ENCODE measurements at places on chromosomes 1 and 21.

- DNase-seq, result no peak
Measured at GRCh38 chr1:67434491-67434890, 4.3 kb upstream of the SERBP1 start.

GRCh38 chr1:54108156-54108555, 44.6 kb downstream of the CDCP2 start:
- no peak for DNase-seq

DNA sequence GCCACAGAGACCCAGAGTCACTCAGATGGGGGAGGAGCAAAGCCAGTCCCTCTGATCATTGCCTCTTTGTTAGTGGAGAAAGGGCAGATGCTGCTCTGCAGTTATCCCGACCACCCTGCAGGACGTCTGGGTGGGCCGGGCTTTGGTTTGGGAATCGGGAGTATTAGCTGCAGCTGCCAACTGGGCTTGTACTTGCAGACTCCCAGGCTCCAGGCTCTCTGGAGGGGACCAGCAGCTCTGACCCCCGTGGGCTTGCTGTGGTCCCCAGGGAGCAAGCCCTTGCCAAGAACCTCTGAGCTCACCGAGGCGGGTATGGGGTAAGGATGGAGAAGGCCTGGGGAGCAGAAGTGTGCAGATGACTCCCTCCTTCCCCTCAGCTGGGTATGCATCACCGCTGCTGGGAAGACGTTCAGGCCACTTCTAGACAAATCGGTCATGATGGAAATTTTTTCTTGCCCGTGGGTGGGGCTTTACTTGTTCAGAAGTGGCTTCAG, 21.6 kb downstream of the MAPKAPK2 start:
- DNase-seq, result no peak

GRCh38 chr1:60329651-60330050, 256.1 kb upstream of the C1orf87 start:
- no peak for DNase-seq

GRCh38 chr1:23216771-23217420, 406 bp downstream of the HTR1D start:
- DNase-seq, result no peak

GRCh38 chr1:228369608-228370438, 36.8 kb downstream of the TRIM11 start:
- DNase-seq, result no peak

DNA sequence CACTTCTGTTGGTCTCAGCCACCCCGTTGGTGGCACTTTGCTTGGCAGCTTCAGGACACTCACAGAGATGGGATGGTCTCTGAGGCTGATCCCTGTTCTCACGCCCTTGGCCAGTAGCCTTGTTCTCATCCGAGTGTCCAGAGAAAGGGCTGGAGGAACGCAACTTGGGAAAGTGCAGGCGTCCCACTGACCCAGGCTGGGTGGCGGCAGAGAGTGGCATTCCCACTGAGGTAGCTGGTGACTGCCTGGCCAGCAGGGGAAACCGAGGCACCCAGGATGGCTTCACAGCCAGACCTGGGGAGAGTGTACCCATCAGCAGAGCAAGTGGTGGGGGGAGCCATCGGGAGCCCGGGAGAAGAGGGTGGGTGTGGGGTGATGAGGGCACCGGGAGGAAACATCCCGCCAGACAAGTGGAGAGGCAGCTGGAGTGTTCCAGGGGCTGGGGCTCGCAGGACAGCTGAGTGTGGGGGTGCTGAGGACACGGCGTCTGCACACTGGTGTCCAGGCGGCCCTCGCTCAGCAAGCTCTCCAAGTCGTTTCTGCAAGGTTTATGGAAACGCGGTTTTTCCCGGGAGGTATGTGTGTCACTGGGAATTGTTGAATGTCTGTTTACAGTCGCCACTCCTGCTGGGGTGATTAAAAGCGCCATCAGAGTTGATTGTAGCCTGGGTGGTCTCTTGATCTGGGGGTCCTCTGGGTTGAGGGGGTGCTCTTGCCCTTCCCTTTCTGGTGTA, 97.8 kb downstream of the SIK1 start:
- no peak for DNase-seq

DNA sequence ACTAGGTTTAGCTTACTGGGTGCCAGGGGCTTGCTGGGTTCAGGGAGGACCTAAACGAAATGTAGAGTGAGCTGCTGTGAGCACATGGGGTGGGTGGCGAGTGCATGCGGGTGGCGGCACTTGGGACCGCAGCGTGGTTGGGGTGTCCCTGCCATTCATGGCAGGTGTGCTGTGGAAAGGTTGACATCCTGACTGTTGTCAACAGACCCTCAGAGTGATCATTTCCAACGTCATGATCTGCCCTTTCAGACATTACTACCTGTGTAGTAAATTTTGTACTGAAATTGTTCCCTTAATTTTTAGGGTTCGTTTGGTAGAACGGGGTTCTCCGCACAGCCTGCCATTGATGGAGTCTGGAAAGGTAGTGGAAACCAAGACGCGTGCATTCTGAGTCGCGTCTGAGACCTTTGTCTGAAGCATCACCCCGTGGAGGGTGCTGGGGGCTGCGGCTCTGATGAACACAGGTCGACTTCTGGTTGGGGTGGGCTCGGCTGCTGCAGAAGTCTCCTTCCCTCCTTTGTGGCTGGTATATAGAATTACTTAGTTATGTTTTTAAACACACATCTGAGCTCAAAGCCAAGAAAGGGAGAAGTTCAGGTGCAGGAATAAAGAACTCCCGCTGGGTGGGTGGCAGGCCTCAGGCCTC, 43.3 kb downstream of the S100B start:
- no peak for DNase-seq

- no peak for DNase-seq
Measured at GRCh38 chr1:98086796-98087441, 166.1 kb upstream of the DPYD start.

- no peak for DNase-seq
Measured at GRCh38 chr21:34201481-34201858, 128.1 kb downstream of the MRPS6 start.

DNA sequence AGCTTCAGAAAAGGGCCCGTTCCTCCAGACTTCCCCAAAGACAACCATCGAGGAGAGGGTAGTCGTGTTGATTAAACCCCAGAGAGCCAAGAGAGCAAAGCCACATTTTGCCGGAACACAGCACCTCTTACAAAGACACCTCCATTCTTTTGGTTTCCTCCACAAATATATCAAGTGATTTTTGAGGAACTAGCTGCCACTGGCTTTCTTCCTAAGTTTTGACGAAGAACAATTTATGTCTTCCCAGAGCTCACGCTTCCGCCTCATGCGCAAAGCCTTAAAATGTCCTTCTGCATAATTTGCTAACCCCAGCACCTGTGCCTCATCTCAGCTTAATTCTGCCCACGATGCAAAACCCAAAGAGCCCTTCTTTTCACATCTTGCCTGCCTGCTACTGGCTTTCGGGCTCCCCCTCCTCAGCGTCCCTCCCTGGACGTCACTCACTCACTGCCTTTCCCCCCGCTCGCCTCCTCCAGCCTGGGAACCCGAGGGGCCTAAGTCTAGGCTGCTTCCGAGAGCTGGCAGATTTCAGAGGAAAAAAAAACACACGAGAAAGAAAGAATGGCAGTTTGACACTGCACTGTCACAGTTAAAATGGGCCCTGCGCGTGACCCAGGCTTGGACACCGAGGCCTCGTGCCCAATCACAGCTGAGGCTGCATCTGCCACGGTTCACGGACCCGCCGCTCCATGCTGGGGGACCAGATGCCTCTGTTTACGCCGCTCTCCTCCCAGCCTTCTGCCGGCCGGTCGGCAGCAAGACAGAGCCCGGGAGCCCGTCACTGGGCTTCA, 77.6 kb upstream of the IFNAR2 start:
- no peak for DNase-seq

GRCh38 chr1:169696273-169697100, 14.9 kb downstream of the SELL start:
- DNase-seq, result no peak

GRCh38 chr1:53206735-53207379, 10.2 kb downstream of the CPT2 start:
- DNase-seq, result no peak

- no peak for DNase-seq
Measured at GRCh38 chr1:225578251-225578977, 74.5 kb downstream of the ENAH start.

DNA sequence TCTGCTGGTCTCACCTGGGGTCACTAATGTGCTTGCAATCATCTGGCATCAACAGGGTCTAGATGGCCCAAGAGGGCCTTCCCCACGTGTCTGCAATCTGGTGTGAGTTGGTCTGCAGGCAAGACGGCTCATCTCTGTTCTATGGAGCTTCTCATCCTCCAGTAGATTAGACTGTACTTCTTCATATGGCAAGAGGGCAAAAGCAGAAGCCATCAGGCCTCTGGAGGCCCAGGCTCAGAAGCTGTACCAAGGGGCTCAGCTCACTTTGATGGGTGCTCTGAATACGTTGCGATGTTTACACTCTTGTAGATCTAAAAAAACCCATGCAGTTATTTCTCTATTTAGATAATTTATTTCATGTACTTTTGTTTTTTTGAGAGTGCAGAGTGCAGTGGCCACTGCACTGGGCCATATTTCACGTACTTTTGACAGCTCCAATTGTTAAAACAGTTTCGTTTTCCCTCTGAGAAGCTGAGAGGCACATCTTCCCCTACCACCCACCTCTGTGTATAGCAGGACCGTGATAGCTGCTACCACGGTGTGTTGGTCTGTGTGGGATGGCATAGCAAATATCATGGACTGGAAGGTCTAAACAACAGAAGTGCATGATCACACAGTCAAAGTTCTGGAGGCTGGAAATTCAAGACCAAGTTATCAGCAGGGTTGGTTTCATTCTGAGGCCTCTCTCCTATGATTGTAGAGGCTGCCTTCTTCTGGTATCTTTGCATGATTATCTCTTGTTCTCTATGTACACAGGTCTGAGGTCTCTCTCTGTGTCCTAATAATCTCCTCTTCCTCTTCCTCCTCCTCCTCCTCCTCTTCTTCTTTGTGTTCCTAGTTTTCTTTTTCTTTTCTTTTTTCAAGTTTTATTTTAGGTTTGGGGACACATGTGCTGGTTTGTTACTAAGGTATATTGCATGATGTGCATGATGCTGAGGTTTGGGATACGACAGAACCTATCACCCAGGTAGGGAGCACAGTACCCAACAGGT, 17.0 kb downstream of the CITED4 start:
- no peak for DNase-seq

- DNase-seq, result no peak
Measured at GRCh38 chr1:162388083-162388594, 6.6 kb downstream of the C1orf226 start.

GRCh38 chr1:64396817-64397216, 73.1 kb upstream of the CACHD1 start:
- no peak for DNase-seq

DNA sequence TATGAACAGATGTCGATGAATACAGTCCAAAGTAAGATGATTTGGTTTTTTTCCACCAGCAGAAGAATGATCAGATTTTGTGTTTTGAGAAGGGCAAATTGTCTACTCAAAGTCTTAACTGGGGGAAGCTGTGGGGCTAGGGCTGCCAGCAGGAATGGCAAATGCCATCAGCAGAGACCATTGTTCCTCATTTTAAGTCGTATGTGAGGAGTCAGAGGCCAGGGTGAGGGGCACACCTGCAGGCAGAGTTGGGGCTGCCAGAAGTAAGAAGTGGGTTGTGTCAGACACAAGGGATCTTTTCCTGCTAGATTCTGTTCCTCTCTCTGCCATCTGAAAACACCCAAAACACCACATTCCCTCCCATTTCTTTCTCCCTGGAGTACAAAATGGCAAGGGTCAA, 8.7 kb downstream of the PARK7 start:
- no peak for DNase-seq

GRCh38 chr1:227170361-227171166, 147.7 kb downstream of the CDC42BPA start:
- no peak for DNase-seq

GRCh38 chr1:26138974-26139558, 19.8 kb upstream of the FAM110D start:
- no peak for DNase-seq

DNA sequence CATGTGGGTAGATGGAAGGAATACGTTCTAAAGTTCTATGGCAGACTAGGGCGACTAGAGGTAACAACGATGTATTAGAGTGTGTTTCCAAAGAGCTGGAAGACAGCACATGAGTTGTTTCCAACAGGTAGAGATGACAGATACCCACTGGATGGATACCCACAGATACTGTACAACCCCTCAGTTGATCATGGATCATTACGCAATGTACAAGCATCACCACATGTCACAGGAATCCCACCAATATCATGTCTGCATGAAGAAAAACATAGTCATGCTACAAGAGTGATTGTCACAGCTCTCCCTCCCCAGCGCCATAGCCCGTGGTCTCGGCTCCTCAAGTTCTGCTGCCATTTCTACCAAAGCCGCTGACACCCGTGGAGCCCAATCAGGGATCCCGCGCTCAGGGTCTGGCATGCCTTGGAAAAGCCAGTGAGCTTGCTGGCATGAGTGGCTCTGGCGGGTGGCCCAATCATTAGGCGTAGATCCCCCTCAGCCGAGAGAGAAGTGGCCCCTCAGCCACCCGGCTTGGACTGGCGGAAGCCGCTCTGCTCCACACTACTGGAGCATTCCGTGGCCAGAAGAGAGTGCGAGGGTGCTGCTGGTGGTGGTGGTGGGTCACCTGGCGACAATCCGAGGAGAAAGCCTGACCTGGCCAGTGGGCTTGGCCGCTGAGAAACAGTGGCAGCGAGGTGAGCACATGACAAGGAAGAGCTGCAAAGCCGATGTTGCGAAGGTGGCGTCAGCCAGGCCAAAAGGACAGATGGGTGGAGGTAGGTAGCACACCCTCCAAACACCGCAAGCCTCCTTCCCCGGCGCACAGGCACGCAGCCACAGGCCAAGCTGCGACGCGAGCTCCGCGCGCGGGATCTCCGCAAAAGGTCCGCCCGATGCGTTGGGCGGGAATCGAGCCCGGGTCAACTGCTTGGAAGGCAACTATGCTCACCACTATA, 65.7 kb upstream of the FCGR2A start:
- no peak for DNase-seq

DNA sequence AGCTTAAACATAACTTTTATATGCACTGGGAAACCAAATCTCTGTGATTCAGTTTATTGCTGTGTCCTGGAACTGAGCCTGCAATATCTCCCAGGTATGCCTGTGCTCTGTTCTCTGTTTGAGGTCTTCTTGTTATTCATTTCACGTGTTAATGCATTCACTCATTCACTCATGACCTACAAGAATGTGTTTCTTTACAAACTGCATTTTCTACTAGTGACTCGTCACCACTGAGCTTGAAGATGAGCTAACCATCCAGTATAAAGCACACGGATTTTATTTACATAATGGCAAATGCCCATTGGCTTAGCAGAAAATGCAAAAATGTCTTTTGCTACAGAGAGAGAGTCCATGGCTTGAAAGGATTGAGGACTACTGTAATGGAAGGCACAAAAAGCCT, 75.0 kb upstream of the DUSP10 start:
- DNase-seq, result no peak

- DNase-seq, result no peak
Measured at GRCh38 chr1:243956450-243956849, 94.6 kb upstream of the ZBTB18 start.

- no peak for DNase-seq
Measured at GRCh38 chr1:204278958-204279357, 65.2 kb upstream of the GOLT1A start.

- no peak for DNase-seq
Measured at GRCh38 chr1:47181955-47182675, 7.7 kb downstream of the PDZK1IP1 start.

Measured in esophagus squamous epithelium (tissue), 5 donors.